ENCODE measurements at places on chromosomes 16 and 17. TPM values are rescaled to one million over a fixed set of nuclear protein-coding genes. Genes with fewer than 3 reads are reported as not detected.

- no peak for DNase-seq
Observed at GRCh38 chr17:522919-523318, 170.3 kb upstream of the RPH3AL start.

GRCh38 chr17:67779098-67779672 lies 46.1 kb upstream of the BPTF start:
- DNase-seq = peak; percentile 21

GRCh38 chr17:78885956-78886355 lies 17.0 kb downstream of the CEP295NL start:
- DNase-seq = no peak

GRCh38 chr17:3474212-3474611 lies 1.6 kb upstream of the ASPA start:
- DNase-seq = peak; percentile 12

SLC6A4 gene
- total RNA-seq = not detected

FOXL1 gene
- total RNA-seq = 11.3 TPM

GRCh38 chr17:5181509-5182305 lies 10.0 kb downstream of the ZNF594 start:
- DNase-seq = no peak

GRCh38 chr17:60819447-60820130 lies 141.9 kb downstream of the BCAS3 start:
- no peak for DNase-seq

DNA sequence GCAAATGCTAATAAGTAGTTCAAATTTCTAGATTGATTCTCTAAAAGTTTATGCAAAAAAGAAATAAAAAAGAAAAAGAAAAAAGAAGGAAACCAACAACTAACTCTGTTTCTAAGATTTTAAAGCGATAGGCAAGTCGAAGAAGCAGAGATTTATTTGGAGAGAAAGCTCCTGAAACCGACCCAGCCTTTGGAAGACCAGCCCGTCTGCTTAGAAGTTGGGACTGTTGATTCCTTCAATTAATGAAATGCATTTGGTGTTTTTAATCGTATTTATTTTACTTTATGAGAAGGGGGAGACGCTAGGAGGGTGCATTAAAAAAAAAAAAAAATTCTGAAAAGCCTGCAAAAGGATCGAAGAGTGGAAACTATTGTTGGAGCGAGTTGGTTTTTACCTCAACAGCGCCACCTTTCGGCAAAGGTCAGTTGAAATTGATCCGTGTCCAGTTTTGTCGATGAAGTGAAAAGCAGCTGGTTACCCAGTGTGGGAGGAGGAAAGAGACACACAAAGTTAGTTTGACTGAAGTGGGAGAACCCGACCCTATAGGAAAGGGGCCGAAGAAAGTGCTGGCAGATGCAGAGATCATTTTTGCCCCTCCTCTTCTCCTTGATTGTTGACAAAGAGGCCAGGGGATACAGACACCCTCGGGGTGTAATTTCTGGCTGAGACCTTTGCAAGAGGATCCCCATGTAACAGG lies 1.5 kb upstream of the MAF start:
- DNase-seq = peak; percentile 56
